Right ventricle myocardium superior (tissue), 1 donor: ENCODE measurements at places on chromosomes 1 and 21. TPM values are rescaled to one million over a fixed set of nuclear protein-coding genes. Genes with fewer than 3 reads are reported as not detected.

The NR5A2 gene
- total RNA-seq: 1.7 TPM

The KCNE2 gene
- not detected for total RNA-seq

The PTPRF gene
- 4.2 TPM for total RNA-seq

The DPT gene
- total RNA-seq: 25.1 TPM

The PGBD5 gene
- 12.8 TPM for total RNA-seq

The DENND2D gene
- 3.0 TPM for total RNA-seq

The KCNN3 gene
- 3.4 TPM for total RNA-seq

The ST6GALNAC5 gene
- 0.46 TPM for total RNA-seq

The S100A2 gene
- total RNA-seq: 2.3 TPM

The ERG gene
- 17.8 TPM for total RNA-seq

The ATAD3B gene
- total RNA-seq: 7.9 TPM

The USP21 gene
- total RNA-seq: 19.0 TPM

The GNPAT gene
- 61.0 TPM for total RNA-seq

The TRIM67 gene
- total RNA-seq: 0.05 TPM

The ALDH4A1 gene
- 29.3 TPM for total RNA-seq

The LCE3E gene
- total RNA-seq: not detected

The APCS gene
- total RNA-seq: 0.32 TPM

The SLAMF8 gene
- 1.00 TPM for total RNA-seq

The RBP7 gene
- total RNA-seq: 30.2 TPM

The NBPF20 gene
- 0.62 TPM for total RNA-seq

The A3GALT2 gene
- not detected for total RNA-seq

The RGS1 gene
- total RNA-seq: 0.65 TPM

The SLC45A1 gene
- 1.9 TPM for total RNA-seq

The SH2D5 gene
- not detected for total RNA-seq

The PCP4L1 gene
- 0.22 TPM for total RNA-seq

The IGFN1 gene
- total RNA-seq: not detected

The SUCO gene
- total RNA-seq: 15.9 TPM

The OR2T2 gene
- not detected for total RNA-seq

The FAM72C gene
- total RNA-seq: not detected

The SPRR2E gene
- total RNA-seq: not detected

The RGS16 gene
- 1.0 TPM for total RNA-seq

The GPR61 gene
- total RNA-seq: 0.32 TPM

The TNFRSF4 gene
- 2.1 TPM for total RNA-seq

The IFNLR1 gene
- total RNA-seq: 2.8 TPM

The NBPF3 gene
- total RNA-seq: 3.5 TPM

The VAV3 gene
- total RNA-seq: 1.6 TPM

The GNG4 gene
- not detected for total RNA-seq

The ADCY10 gene
- total RNA-seq: 0.05 TPM

The ZFP69B gene
- 1.3 TPM for total RNA-seq

The GJA5 gene
- 8.1 TPM for total RNA-seq

The PDC gene
- not detected for total RNA-seq

The NR0B2 gene
- total RNA-seq: 5.1 TPM

The AGT gene
- total RNA-seq: 56.2 TPM

The BLACAT1 gene
- not detected for total RNA-seq

The TEX38 gene
- not detected for total RNA-seq

The ANKRD34A gene
- total RNA-seq: 0.59 TPM

The CLIC6 gene
- 7.7 TPM for total RNA-seq
